NCI-H2107 (cell line): ENCODE measurements at places on chromosomes 2 and 18.

GRCh38 chr2:1581965-1582625 lies 162.2 kb downstream of the PXDN start:
- no peak for DNase-seq

GRCh38 chr2:237465515-237466148 lies 21.4 kb upstream of the MLPH start:
- no peak for DNase-seq

DNA sequence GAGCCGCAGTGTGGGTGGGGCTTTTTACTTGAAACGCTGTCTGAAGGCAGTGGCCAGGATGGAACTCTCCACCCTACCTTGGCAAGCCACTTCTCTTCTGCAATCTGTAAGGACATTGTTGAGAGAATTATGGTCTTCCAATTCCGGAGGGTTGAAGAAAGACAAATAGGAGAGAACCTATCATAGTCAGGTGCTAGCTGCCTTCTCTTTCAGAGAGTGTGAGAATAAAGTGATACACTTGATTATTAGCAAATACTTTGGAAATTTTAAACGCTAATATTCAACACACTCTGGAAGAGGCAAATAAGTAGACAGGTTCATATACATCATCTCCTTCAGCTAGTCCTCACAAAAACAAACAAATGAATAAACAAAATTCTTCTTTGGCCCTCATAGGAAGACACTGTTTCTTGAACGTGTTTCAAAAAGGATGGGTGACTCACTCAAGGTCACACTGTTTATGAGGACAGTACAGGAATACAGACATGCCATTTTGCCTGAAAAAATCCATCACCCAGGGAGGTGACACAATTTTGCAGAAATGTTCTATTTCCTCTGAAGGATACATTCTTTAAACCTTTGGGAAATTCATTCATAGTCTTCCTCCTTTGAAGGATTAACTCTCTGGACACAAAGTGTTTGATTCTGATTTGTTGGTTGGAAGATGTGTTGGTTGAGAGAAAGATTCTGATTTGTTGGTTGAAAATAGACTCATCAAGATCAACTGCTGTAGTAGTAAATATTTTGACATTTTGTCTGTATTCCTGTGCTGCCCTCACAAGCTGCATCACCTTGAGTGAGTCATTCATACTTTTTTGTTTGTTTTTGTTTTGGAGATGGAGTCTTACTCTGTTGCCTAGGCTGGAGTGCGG lies 2.2 kb upstream of the IL1RN start:
- no peak for DNase-seq

GRCh38 chr18:13500227-13500865 lies 226.0 kb downstream of the FAM210A start:
- DNase-seq: peak; percentile 50

GRCh38 chr18:35653392-35654135 lies 72.0 kb downstream of the GALNT1 start:
- no peak for DNase-seq

GRCh38 chr2:225920621-225921220 lies 521.2 kb downstream of the NYAP2 start:
- DNase-seq: no peak

DNA sequence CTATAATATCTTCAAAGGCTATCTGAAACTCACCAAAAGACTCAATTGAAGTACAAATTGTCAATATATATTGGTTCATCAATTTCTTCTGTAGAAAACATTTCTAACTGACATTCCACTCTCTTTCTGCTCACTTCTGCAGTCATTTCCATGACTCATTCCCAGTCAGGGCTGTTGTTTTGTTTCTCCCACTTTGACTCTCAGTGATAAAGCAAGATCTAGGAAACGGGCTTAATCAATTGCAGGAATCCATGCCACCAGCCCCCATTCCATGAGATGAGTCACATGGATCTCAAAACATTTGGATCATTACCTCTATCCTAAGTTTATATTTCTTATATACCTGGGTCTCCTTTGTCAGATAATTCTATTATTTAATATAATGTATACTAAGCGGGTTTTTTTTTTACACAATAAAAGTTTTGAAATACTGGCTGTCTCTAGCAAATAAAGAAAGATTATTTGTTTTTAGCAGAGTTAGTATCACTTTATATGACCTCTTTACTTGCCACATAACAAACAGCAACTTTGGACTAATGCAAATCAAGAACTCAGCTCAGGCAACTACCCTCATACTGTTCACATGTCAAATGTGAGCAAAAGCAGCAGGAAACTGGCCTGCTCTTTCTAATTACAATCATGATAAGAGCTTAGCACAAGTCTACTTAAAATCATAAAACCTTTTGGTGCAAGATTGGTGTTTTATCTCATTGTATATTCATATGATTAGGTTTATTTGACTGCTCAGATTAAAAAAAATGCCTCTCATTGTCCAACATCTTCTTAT lies 251.1 kb upstream of the PIK3C3 start:
- DNase-seq: no peak

- no peak for DNase-seq
These were observed 11.8 kb downstream of the TPGS2 start for GRCh38 chr18:36817039-36817438.

GRCh38 chr2:237405605-237406004 lies 8.4 kb downstream of the COL6A3 start:
- DNase-seq: no peak

- DNase-seq: no peak
These were observed 133.9 kb upstream of the FSHR start for GRCh38 chr2:49288113-49288705.

DNA sequence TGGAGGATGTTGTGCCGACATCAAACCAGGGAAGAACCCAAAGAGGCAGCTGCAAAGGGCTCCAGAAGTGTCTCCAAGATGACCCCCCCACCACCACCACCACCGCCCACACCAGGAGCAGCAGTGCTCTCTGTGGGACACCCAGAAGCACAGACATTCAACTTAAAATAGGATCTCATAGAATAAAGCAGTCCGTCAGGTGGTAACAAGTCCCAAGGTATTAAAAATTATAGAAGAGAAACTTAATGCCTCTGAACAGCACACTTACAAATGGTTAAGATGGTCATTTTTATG lies 155.5 kb upstream of the ID2 start:
- no peak for DNase-seq

GRCh38 chr2:64214281-64215115 lies 70.3 kb upstream of the PELI1 start:
- no peak for DNase-seq

- no peak for DNase-seq
These were observed 142.6 kb upstream of the CYP1B1 start for GRCh38 chr2:38218591-38218991.

- no peak for DNase-seq
These were observed 1012.4 kb upstream of the GYPC start for GRCh38 chr2:125643585-125643984.

DNA sequence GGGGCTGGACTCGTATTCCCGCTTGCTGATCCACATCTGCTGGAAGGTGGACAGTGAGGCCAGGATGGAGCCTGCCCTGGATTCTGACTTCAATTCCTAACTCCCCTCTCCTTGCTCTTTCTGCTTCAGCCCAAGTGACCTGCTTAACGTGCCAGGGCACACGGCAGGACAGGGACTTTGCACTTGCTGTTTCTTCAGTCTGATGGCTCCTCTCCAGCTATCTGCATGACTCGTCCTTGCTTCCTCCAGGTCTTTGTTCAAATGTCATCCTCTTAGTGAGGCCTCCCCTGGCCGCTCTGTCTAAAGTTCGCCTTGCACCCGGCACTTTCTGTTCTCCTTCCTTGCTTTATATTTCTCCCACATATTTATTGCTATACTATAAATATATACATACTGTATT lies 357.6 kb downstream of the MTX2 start:
- DNase-seq: no peak

DNA sequence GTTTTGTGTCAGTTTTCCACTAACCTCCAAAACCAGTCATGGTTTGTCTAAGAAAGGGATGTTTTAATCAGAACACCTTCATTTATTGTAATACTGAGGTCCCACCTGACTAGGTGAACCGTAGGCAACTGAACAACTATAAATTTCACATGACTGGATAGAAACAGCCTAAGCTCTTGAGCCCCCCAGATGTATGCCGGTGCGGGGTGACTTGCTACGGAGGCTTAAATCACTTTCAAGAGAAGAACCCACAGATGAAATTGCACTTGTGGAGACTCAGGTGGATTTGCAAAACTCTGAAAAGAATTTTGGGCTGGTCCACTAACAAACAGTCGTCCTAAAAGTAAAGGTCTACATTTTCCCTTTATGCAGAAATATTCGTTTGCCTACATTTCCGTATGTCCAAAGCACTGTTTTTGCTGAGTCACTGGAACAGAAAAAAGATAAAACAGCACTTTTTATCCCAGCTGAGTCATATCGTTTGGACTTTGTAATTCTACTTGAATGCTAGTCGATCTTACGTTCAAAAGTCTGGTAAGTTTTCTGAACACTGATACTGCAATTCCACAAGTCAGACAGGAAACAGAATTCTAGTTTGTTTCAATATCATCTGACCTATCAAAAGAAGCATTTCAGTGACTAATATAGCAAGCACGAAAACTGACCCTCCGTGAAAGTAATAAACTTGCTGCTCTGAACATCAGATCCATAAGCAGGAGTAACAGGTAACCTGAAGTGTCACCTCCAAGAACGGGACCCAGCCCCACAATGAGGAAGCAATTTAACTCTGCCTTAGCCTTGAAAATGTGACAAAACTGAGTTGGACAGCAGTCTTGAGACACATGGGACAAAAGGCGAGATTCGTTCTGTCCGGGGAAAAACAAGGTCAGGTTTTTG lies 18.1 kb downstream of the ZNF516 start:
- no peak for DNase-seq

DNA sequence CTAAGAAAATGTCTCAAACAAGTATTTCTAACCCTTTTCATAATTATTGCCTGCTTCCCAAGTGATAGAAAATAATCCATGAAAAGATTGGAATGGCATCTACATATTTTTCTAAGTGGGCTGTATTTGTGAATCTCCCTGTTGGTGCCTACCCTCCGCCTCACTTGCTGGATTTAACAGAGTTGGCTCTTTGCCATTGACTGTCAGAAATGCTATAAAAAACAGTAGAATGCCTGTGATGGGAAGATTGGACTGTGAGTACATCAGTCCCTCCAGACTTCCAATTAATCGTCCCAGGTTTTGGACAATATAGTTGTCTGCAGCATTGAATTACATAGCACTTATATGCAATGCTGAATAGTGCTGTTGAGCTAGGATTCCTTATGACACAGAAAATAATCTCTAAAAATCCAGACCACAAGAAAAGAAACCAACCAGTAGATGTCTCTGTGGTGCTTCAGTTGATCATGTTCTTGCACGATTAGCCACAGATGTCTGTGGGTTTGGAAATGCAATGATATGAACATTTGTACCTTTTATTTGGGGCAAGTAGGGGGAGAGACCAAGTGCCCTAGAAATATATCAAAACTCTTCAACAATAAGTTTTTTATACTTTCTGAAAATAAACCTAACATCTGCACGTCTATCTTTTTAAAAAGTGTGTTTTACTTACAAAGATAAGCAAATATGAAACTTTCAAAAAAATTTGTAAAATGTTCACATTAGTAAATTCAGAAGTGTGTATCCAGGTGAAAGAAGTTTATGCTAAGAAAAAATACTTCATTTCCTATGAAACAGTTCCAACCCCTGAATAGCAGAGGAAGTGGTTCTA lies 88.5 kb downstream of the DYNAP start:
- DNase-seq: no peak

GRCh38 chr2:68660658-68661057 lies 17.3 kb downstream of the PROKR1 start:
- no peak for DNase-seq

DNA sequence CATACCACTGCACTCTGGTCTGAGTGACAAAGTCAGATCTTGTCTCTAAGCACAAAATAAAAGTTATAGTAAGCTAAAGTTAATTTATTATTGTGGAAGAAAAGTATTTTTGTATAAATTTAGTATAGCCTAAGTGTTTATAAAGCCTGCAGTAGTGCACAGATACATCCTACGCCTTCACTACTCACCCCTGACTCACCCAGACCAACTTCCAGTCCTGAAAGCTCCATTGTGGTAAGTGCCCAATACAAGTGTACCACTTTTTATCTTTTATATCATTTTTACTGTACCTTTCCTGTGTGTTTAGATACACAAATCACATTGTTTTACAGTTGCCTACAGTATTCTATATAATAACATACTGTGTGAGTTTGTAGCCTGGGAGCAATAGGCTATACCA lies 57.5 kb downstream of the UBE2E3 start:
- DNase-seq: no peak

DNA sequence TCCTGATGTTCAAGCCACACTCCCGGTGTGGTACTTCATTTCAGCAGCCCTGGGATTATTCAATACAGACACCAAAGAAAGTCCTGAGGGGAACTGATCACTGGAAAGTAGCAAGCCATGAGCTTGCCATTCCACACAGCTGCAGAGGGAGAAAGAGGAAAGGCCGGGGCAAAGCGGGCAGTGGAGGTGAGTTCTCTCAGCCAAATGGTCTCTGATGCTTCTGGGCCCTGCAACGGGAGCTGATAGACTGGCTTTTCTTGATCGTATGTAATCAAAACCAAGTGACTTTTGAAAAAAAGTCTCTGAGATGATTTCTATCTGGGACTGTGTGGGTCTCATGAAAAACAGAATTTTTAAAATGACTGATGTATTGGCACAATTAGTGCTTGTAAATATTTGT lies 152.9 kb downstream of the ALPK2 start:
- no peak for DNase-seq

DNA sequence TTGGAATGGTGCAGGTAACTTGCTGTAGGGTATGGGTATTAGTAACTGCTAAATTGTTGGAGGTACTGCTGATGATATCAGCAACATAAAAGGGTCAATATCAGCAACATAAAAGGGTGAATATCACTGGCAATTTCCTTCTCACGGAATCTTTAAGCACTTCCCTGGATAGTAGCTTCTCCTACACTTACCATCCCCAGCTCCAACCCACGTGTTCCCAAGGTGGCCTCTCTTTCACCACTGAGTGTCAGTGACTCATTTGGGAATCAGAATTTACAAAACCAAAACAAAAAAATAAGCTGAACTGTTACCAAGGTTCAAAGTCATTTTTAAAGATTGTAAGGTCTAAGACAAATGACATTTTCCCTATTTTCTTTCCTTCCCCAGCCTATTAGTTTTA lies 70.8 kb downstream of the LRP2 start:
- DNase-seq: no peak

- DNase-seq: no peak
These were observed 42.4 kb downstream of the ASB1 start for GRCh38 chr2:238469155-238469554.

DNA sequence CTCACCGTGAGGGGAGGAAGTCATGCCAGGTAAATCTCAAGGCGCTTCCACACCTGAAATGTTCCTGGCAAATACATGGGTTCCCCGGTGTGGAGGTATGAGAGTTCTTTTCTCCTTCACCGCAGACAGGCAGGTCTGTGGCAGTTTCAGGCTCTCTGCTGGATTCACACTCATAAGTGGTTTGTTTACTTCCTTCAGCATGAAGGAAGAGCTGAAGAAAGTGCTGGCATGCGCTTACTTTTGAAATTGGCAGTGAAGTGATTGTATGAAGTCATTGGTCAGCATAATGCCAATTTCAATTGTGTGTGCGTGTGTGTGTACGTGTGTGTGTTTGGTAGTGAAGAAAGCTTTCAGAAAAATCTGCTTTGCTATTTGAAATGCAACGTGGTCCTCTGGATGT lies 43.4 kb downstream of the RNF144A start:
- DNase-seq: no peak

- no peak for DNase-seq
These were observed 445.6 kb downstream of the RND3 start for GRCh38 chr2:150041722-150042425.
